ENCODE measurements at places on chromosomes 13 and 19.

DNA sequence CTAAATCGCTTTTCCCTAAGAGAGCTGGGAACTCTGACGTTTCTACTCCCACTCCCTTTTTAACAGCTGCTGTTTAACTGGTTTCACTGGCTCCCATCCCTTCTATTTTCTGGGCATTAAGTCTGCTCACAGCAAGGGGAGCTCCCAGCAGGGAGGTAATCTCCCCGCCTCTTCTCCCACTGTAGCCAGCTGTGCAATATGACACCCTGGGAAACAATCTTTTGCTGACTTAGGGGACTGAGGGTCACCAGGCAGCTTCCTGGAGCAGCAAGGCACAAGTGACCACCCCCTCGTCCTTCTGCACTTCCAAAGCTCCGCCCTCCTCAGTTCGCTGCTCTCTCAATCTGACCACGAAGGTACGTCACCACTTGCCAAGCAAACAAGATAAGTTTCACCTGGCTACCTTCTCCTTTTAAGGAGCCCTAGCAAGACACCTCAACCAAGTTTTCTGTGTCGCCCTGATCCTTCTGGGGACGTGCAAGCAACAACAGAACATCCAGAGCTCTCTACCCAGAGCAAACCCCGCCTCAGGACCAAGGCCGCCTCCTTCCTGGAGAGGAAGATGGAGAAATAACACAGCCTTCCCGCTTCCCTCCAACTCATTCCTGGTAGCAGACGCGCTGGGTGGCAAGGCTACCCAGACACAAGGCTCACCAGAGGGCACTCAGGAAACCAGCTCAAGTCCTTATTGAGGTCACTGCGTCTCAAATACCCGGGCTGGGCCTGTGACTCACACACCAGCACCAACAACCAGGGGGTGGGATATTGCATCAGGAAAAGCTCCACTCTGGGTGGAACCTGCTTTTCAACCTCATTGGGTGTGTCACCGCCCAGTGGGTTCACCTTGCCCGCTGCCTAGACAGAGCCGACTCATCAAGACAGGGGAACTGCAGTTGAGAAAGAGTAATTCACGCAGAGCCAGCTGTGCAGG, 92.4 kb downstream of the STK24 start:
- peak; percentile 84 for DNase-seq

GRCh38 chr19:58554494-58555368, at the start of gene CHMP2A:
Gene CHMP2A (minus strand): TSS chr19:58555105. CDS start chr19:58554212, 893 bp downstream.
- peak; percentile 99 for DNase-seq

- no peak for DNase-seq
Observed at GRCh38 chr19:10761443-10762250, 43.8 kb downstream of the DNM2 start.

DNA sequence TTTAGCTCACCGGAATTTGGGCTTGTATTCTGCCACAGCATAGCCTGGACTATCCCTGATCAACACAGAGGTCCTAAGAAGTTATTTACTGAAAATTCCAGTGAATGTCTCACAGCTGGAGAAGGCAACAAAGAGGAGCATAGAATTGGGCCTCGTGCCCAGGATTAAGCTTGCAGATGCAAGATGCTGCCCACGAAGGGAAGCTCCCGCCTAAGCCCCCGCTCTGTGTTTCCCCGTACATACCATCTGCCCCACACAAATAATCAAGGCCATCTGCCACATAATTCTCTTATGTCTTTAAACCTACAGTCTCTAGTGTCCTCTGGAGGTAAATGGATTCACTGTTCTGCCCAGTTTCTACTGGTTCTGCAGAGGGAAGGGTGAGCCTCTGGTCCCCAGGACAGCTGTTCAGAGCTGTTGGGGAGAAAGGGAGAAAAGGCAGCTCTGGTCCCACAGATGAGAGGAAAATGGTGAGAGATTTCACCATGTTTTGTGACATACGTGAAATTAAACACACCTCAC, 7.4 kb upstream of the TPP2 start:
- DNase-seq, result no peak

DNA sequence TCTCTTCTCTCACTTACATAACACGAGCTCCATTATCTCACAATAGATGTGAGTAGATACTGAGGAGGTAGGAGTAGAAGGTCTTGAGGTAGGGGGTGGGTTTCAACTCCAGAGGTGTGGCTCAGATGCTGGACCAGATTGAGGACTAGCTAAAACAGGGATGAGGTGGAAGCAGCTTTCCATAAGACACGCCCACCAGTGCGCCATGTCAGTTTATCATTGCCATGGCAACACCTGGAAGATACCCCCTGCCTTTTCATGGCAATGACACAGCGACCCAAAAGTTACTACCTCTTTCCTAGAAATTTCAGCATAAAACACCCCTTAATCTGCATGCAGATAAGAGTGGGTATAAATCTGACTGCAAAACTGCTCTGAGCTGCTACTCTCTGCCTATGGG, 44.1 kb downstream of the KCTD15 start:
- no peak for DNase-seq

DNA sequence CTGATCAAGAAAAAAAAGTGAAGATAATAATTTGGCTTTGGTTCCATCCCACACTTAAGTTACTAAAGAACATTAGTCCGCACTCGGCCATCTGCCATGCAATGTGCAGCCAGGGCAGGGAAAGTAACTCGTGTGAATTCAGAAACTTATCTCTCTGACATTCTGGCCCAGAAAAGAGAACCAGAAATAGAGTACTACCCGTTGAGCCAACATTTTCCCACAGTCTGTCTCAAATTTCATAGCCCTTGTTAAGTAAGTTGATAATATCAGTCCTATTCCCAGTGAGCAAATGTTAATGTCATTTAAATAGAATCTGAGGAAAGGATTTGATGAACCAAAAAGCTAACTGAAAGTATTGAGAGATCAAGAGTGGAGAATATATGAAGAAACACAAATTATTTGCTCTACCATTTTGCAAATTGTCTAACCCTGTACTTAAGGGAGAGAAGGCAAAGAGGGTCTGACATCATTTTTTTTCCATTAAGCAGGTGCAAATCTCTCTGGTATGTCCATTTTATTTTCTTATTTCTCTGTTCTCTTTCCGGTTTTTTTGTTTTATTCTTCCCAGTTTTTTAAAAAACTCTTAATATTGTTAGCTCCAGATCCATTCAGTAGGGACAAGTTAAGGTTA, 156.3 kb downstream of the NDFIP2 start:
- no peak for DNase-seq

GRCh38 chr13:71621174-71622124, 245.6 kb downstream of the DACH1 start:
- DNase-seq, result no peak

GRCh38 chr19:955803-956765, 28.1 kb upstream of the WDR18 start:
- DNase-seq, result no peak

DNA sequence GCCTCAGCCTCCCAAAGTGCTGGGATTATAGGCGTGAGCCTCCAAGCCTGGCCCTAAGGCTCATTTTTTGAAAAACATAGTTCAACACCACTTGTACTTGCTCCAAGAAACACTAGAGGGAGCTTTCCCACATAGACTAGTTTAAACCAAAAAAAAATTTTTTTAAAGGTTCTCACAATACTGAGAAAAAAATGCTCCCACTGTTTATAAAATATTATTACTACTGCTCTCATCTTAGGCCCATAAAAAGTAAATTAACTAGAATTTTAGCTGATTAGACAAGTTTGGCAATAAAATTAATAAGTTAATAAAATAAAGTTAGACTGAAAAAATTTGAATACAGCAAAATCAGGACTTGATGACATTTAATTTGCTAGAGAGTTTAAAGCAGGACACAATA, 109.5 kb downstream of the TBC1D4 start:
- DNase-seq, result peak; percentile 56

DNA sequence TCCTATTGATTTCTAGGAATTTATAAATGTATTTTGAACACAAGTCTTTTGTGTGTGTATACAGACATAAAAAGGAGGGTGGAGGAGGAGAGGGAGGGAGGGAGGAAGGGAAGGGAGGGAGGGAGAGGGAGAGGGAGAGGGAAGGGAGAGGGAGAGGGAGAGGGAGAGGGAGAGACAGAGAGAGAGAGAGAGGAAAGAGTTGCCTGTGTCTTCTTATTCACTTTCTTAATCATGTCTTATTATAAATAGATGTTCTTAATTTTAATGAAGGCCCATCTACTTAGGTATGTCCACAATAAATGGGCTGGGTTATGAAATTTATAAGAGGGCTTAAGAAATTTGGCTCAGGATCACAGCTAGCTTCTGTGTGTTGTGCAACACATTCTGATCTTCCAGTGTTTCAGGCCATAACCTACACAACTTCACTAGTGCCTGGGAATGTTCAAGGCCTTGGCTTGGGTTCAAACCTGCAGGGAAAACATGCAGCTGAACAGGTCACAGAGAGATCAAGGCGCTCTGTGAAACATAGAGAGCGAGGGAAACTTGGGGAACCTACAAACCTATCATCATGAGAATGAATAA, 39.3 kb downstream of the ZNF45 start:
- no peak for DNase-seq
